ENCODE measurements at places on chromosomes 5 and 9.

DNA sequence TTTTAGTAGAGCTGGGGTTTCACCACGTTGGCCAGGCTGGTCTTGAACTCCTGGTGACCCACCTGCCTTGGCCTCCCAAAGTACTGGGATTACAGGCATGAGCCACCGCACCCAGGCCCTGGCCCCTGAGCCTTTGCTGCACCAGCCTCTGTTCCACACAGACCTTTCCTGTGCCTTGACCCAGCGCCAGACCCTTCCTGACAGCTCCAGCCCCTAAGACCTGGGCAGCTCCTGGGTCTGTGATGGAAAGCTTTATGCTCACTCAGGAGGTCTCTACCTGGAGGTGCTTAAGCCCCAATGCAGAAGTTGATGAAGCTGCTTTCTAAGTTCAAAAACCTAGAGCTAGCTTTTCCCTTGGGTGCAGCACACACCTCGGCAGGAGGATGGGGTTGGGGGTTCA is 58.8 kb upstream of the NEK6 start:
- no peak for DNase-seq

GRCh38 chr5:174734571-174735497 is 10.5 kb downstream of the MSX2 start:
- DNase-seq = no peak

DNA sequence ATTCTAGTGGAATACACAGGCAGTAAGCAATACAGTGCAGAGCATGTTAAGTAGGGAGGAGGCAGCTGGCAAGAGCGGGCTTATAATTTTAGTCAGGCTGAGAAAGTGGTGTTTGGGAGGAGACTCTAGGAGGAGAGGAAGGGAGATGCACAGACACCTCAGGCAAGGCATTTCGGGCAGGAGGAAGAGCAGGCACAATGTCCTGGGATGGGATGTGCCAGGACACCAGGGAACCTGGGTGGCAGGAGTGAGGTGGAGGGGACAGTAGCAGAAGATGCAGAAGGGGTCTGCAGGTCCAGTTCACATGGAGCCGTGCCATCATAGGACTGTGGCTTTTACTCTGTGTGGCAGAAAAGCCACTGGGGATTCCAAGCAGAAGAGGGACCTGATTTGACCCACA is 143.7 kb upstream of the FSTL4 start:
- DNase-seq = no peak

DNA sequence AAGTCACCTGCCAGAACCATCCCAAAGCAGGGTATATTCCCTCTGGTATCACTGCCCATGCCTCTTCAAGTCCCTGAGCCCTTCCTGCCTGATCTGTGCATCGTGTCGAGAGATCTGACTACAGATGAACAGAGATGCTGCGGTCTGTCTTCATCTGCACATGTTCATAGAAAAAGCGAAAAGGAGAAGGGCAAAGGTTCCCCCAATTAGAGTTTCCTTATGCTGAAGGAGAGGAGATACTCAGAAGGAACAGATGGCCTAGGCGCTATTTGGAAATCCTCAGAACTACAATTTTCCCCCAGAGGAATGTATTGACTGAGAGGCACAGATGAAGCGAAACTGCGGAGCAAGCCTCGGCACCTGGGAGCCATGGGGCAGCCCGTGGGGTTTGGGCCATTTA is 170.9 kb downstream of the SEC61B start:
- no peak for DNase-seq

- peak; percentile 76 for DNase-seq
These were observed 1703.8 kb downstream of the MAT2B start for GRCh38 chr5:165209101-165209727.

- no peak for DNase-seq
These were observed 119.7 kb downstream of the ACTBL2 start for GRCh38 chr5:57362951-57363350.

GRCh38 chr9:22863106-22863505 is 416.5 kb downstream of the DMRTA1 start:
- DNase-seq = no peak

GRCh38 chr5:74199005-74199404 is 441.5 kb downstream of the ENC1 start:
- DNase-seq = no peak

DNA sequence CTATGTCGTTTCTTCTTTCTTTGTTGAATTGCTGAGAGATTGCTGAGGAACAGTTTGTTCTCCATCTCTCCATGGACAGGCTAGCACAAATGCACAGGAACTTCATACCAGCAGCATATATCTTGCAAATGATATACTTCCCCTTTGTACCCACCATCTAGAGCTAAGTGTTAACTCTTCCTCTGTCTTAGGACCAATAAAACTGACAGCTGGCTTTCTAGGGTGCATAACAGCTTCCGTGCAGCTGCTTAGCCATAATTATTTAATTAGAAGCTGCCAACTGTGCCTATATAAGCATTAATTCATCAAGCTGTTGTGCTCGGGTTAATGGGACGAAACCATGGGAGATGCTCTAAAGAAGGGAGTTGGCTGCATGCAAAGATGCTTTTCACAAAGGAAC is 38.7 kb downstream of the KCTD16 start:
- DNase-seq = no peak

DNA sequence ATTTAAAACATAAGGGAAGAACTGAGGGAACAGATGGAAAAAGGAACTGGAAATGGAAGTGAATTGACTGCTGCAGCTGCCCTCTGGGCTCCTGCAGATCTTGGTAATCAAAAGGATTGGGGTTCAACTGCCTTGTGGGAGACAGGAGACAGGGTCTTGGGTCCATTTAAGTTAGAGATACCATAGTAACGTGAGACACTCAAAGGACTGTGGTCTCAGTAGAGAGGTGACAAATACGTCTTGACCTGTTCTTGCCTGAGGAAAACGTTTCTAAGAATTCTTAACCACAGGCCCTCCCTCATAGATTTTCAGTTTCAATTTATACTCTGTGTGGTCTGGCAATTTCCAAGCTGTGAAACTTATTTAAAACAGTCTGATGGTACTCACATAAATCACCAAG is 100.8 kb upstream of the DHFR start:
- DNase-seq = peak; percentile 88

DNA sequence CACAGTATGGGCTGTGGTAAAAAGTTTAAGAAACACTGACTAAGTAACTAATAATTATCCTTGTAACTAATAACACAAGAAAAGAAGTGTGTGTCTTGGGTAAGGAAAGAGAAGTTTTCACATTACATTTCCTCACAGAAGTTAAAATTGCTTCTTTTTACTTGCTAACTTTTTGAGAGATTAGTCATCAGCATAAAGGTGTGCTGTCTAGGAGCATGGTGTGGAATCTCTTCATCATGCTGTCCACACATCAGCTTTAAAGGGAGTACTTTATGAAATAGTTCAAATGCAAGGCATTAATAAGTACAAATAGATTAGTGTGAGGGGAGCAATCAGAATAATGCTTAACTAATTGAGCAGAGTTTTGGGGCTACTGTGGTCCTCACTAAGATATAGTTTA is 29.8 kb downstream of the WDR36 start:
- no peak for DNase-seq

DNA sequence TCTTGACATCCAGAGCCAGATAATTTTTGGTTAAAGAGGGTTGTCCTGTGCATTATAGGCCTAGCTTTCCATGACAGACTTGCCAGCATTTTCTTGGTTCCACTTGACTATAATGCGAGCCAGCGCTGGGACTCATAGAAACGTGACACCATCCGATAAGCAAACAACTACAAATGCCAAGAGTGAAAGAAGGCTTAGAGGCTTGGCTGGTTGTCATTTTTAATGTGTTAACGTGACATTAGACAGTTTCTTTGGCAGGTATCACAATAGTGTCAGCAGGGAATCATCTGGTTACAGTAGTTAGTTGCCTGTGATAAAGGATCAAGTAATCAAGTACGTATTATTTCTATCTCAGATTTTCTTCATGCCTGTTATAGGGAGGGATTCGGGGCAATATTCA is 20.0 kb upstream of the LIFR start:
- DNase-seq = no peak

DNA sequence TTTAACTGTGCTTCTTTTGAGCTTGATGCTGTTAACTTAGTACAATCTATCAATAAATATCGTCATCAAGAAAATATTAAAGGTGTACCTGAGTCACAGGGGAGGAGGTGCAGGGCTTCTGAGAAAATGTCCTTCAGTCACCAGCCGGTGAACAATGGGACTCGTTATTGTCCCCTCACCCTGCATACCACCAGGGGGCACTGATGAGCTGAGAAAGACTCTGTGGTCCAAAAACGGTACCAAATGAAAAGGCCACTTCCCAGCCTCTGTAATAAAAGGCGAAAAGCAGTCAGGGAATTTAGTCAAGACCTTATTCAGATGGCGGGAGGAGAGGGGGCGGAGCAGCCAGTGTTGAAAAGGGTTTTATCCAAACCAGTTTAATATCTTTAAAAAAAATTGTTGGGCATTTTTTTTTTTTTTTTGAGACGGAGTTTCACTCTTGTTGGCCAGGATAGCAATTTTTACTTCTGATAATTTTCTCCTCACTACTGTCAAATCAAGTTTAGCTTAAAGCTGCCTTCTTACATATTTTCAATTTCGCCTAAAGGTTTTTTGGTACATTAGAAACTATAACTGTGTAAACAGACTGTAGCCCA is 271.9 kb upstream of the ADAMTS16 start:
- DNase-seq = no peak

- no peak for DNase-seq
These were observed 87.2 kb downstream of the PGM5 start for GRCh38 chr9:68443624-68444023.

DNA sequence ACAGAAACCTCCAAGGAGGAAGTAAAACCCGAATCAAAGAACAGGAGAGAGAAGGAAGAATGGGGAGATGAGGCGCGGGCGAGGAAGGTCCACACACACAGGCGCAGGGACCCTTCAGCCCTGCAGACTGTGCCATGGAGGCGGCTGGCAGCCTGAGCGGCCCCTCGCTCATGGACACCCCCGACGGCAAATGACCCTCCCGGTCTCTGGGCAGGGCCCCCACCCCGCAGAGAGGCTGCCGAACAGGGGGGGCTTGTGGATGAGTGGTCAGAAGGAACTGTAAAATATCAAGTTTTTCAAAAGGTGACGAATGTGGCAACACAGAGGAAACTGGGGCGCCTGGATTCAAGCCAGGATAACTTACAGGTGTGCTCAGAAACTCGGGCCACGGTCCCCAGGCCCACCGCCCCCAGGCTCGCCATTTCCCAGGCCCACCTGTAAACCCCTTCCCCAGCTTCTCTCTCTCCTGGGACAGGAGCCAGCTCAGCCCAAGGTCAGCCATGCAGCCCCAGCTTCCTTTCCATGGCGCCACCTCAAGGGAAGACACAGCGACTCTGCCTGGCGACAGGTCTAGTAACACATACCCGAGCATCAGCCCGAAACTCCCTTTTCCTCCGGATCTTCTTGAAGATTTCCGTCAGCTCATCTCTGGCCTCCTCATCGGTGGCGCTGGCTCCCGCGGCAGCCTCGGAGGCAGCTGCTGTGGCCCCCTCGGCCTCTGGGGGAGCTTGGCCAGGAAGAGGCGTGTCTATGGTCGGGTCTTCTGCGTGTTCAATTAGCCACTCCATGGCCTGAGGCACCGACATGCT is 16.5 kb downstream of the UBAC1 start:
- no peak for DNase-seq
